ENCODE measurements at places on chromosomes 2 and 18.

DNA sequence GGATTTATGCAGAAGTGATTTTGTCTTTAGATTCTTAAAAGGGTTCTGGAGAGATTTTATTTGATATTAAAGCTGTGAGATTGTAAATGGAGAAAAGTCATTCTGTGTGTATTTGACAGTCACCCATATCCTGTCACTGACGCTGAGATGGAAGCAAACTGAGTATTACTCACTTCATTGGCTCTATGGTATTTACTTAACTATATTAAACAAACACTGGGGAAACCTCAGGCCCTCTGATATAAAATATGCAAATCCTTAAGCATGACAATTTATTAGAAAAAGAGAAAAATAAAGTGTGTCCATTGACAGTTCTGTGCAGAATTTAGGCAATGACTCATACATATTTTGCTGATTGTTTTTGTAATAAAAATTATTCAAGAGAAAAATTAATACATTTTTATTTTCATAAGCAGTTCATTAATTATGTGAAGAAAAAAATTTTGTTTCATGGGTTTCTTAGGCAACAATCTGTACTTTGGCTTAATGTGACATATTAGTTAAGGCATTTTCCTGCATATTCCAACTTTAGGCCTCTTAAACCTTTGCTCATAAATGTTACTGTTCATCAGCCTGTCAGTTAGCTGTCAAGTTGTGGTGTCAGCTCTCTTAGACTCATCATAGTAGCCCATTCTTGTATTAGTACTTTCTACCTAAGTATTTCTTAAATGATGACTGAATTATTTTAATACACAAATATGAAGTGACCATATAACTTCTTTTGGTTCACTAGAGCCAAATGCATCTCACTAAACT, 99.9 kb downstream of the PARD3B start:
- DNase-seq, result no peak

DNA sequence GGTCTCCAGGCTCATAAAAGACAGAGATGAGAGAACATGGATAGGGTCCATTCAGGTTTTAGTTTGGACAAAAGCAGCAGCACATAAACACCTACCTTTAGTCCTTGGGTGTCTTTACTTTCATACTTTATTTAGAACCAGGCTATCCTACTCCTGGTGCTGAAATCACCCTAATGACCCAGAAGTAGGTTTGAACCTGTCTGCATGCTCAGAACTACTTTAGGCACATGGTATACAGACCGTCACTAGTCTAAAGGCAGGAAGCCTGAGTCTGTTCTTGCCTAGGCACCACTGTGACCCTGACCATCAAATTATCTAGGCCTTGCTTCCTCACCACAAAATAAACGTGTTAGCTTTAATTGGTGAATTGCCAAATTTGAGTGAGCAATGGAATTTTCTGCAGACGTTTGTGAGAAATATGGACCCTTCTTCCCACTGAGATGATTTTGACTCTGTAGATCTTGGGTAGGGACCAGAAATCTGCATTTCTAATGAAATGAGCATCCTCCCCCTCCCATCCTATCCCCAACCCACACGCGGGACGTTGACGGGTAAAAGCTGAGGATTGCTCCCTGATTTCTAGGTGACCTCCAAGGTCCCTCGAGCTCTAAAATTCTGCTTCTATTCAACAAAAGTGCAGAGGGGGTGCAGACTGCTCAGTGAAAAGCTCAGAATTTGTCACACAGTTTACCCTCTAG, 75.1 kb downstream of the PLEKHM3 start:
- no peak for DNase-seq

DNA sequence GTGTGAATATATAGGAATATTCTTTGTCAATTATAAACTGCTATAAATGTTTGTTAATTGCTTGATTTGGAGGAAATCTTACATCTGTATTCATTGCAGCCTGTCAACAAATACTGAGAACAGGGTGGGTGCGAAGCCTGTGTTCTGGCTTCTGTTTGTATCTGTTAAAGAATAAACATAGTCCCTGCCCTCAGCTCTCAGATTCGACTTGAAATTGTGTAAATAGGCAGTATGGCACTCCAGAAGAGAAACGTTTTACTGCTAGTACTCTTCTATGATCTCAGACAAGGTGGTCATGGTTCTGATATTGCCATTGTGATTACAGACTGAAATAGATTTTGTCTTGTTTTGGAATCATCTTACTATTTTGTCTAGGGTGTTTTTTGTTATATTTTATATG, 92.1 kb downstream of the TANC1 start:
- no peak for DNase-seq

- DNase-seq, result no peak
Observed at GRCh38 chr18:66550366-66550765, 53.5 kb downstream of the CDH19 start.

- DNase-seq, result no peak
Observed at GRCh38 chr2:46393865-46394264, 85.5 kb upstream of the TMEM247 start.

DNA sequence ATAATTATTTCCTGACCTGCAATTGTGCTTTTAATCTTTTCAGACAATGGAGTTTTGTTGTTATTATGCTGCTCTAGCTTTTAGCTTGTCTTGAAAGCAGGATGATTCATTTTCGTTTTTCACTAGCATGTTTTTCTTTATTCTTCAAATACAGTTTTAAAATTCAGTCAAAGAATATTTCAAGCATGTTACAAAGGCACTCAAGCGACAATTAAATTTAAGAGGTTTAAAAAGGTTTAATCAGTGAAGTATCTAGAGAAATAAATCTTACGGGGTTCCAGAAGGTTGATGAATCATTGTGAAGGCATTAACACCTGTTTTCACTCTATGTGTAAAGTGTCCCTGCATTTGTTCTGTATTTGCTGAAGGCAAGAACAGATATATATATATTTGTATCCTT, 390.7 kb upstream of the TMEFF2 start:
- DNase-seq, result no peak

- no peak for DNase-seq
Observed at GRCh38 chr2:44533508-44533907, 171.8 kb downstream of the CAMKMT start.

- DNase-seq, result no peak
Observed at GRCh38 chr2:62474176-62474575, 31.8 kb downstream of the TMEM17 start.

GRCh38 chr2:129755786-129756185, 223.7 kb upstream of the RAB6C start:
- no peak for DNase-seq

GRCh38 chr2:37891846-37892435, 33.1 kb upstream of the RMDN2 start:
- no peak for DNase-seq
